ENCODE measurements at places on chromosomes 2 and 18.

DNA sequence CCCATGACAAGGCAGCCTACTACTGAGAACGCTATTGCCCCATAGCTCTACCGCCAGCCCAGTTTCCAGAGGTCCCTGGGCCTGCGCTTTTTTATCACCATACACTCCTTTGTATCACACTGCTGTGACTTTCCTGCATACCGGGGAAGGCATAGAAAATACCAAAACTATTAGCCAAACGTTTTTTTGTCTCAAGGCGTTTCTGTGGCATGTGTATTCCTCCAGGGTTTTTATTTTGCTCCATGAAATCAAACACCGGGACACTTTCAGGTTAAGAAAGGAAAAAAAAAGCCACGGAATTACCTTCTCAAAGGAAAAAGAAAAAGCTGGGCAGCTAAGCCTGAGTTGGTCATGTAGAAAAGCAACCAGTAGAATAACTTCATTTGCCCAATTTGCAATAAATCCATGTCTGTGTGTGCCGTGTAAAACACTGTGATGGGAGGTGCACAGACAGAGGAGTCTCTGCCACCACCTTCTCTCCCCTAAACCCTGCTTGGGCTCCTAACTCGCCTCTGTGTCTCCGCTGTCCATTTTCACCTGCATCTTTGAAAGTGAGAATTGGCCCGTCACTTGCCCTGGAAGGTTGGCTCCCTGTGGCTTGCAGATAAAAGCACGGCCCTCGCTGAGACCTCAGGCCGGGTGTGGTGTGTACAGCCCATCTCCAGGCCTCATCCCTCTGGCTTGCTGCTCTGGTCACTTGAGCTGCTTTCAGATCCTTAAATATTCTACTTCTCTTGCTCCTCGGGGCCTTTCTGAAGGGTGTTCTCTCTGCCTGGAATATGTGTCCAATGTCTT lies 1.7 kb downstream of the AMER3 start:
- DNase-seq: no peak

DNA sequence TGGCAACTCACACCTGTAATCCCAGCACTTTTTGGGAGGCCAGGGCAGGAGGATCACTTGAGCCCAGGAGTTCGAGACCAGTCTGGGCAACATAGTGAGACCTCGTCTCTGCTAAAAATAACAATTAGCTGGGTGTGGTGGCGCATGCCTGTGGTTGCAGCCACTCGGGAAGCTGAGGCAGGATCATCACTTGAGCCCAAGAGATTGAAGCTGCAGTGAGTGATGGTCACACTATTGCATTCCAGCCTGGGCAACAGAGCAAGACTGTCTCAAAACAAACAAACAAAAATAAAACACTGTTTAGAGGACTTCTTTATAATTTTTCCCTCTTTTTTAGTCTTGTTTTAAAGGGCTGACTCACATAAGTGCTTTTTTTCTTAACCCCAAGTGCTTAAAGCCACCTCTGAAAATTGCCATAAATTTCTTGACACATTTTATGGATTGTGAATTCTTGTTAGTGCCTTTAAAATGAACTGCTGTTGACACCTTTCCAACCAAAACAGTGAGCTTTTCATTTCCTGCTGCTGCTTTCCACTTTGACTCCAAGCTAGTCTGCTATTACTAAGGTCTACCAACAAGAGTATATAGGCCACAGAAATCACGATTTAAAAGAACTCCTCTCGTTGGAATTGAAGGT lies 41.7 kb downstream of the CYP20A1 start:
- no peak for DNase-seq

GRCh38 chr2:169585673-169586072 lies 1.5 kb downstream of the PPIG start:
- no peak for DNase-seq

DNA sequence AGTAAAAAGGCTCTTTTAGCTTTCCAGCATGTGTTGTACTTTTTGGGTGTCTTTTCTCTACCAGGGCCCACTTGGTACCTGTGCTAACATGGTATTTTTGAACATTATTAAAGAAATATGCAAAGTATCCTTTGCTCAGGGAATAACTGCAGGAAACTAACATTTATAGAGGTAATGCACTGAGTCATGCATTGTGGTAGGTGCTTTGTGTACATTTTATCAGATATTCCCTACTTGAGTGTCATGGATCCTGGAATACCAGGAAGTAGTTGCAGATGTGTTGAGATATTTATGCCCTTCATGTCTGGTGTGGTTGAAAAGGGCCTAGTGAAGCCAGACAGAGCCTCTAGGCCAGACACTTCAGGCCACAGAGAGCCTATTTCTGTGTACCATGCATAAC lies 215.5 kb upstream of the CYRIA start:
- no peak for DNase-seq

- no peak for DNase-seq
Observed at GRCh38 chr2:190714958-190715357, 66.1 kb downstream of the NAB1 start.

DNA sequence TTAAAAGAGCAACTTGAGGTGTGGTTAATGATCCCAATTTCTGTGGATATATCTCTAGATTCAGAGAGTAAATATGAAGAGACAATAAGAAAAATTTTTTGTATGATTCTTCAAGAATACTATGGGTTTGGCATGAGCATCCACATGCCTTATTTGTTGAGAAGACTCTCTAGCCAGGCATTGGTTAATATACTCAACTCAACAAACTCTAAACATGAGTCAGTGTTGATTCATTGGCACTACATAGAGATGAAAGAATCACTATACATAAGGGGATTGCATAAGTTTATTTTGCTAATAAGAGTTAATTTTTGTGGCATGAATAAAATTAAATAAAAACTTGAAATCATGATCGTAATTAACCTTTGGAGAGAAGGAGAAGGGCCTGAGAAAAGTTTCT lies 930.2 kb upstream of the LRRTM1 start:
- no peak for DNase-seq

GRCh38 chr2:12493031-12493513 lies 223.7 kb upstream of the TRIB2 start:
- DNase-seq: peak; percentile 32

DNA sequence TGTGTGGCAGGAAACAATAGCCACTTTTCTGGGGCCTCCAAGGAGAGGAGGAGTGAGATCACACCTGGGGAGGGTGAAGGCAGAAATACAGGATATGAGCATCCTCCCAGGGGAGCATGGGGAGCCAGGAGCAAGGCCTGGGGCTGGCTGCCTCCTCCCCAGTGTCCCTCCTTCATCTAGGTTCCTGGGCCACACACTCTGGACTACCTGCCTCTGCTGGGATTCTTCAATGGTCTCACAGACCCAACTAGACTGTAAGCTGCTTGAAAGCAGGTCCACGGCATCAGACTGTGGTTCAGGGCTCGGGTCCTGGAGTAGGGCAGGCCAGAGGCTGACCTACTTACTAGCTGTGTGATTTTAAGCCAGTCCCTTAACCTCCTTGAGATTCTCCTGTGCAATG lies 94.0 kb downstream of the MCFD2 start:
- no peak for DNase-seq

DNA sequence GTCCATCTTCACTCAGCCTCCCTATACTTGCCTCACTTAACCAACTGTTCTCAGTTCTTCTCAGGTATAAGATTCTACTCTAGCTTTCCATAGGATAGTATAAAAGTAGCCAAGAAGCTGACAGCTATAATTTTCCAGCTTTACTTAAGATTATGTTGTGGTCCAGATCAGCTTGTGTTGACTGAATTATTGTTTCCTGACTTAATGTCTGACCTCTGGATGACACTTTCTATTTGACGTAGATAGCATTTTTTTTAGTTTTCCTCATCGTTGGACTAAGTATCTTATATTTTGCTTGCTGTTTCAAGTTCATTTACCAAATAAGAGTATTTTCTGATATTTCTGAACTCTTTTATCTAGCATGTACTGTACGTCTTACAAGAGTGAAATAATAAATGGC lies 1272.5 kb upstream of the CDH2 start:
- no peak for DNase-seq

- DNase-seq: no peak
Observed at GRCh38 chr2:135698838-135699237, 42.8 kb upstream of the UBXN4 start.

- no peak for DNase-seq
Observed at GRCh38 chr2:69340101-69340775, 46.8 kb downstream of the GFPT1 start.

GRCh38 chr18:35688757-35689156 lies 107.2 kb downstream of the GALNT1 start:
- DNase-seq: no peak

DNA sequence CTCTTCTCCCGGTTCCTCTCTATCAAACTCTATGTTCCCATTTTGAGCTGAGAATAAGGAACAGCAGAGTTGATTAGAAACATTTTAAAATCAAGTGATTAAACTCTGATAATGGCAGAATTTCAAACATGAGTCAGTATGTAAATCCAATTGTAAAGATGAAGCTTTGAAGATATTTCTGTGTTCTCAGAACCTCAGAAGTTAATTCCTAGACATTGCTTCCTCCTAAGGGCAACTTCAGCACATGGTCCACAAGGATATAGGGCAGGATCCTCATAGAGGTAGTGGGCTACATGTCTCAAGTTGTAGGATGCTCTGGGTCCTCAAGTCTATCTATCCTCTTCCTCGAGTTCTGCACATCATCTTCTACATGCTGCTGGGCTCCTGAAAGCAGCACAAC lies 46.3 kb downstream of the QPCT start:
- DNase-seq: no peak

GRCh38 chr18:22551536-22552151 lies 133.9 kb upstream of the CTAGE1 start:
- DNase-seq: no peak

DNA sequence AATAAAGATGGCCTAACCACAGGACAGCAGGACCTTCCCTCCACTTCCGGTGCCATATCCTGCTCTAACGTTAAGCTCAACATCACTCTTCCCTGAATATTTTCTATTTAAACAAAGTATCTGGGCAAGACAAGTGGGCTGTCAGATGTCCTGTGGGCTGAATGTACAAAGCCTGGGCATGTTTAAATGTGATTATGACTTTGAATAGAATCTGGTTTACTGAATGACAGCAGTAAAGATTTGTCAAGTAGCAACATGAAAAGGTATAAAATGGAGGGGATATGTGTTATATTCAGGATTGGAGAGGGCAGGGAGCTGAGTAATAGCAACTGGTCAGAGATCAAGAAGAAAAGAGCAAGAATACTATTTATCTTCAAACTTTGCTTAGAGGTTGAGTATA lies 540.9 kb downstream of the NRXN1 start:
- no peak for DNase-seq

DNA sequence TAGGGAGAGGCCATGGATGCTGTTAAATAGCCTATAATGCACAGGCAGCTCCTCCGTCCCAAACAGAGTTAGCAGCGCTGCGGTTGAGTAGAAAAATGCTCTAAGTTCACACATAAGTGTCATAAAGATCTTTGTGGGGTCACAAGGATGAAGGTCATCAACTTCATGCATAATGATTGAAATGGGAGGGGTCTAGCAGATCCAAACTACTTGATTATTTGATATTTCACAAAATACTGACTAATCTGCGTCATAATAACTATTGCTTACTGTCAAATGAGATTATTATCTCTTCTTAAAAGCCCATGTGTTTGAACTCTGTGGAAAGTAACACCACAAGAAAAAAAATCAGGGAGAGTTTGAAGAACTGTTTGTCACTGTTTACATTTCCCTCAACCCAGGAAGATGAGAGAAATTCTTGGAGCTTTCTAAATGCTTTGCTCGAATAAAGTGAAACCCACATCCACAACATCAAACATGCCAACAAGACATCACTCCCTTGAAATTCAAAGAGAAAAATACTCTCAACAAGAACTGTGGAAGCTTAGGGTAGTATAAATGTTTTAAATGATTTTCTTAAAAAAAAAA lies 50.5 kb upstream of the CREB1 start:
- DNase-seq: no peak

GRCh38 chr2:28233164-28233676 lies 159.4 kb upstream of the FOSL2 start:
- no peak for DNase-seq

- DNase-seq: peak; percentile 47
Observed at GRCh38 chr18:32093102-32093511, 1.4 kb downstream of the RNF138 start.

GRCh38 chr2:222319586-222320435 lies 21.0 kb upstream of the PAX3 start:
- DNase-seq: no peak

GRCh38 chr18:51687845-51688585 lies 490.5 kb upstream of the MEX3C start:
- DNase-seq: no peak

DNA sequence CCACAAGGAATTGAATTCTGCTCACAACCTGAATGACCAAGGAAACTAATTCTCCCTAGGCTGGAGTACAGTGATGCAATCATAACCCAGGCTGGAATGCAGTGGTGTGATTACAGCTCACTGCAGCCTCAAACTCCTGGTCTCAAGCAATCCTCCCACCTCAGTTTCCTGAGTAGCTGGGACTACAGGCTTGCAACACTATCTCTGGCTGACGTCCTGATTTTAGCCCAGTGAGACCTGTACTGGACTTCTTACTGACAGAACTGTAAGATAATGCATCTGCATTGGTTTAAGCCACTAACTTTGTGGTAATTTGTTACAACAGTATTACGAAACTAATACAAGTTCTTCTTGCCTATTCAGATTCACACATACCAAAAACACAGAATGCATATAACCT lies 9.5 kb upstream of the KDSR start:
- no peak for DNase-seq

- no peak for DNase-seq
Observed at GRCh38 chr18:21759836-21760235, 19.2 kb downstream of the MIB1 start.

Data from stimulated activated naive CD8-positive, alpha-beta T cell treated with anti-CD3 and anti-CD28 coated beads, Interleukin-15, Interleukin-2, amounts not matched to agents 100 U/mL and 50 U/mL, for 24 hours (primary cell).